T47D (cell line): ENCODE measurements at places on chromosomes 3 and 15.

DNA sequence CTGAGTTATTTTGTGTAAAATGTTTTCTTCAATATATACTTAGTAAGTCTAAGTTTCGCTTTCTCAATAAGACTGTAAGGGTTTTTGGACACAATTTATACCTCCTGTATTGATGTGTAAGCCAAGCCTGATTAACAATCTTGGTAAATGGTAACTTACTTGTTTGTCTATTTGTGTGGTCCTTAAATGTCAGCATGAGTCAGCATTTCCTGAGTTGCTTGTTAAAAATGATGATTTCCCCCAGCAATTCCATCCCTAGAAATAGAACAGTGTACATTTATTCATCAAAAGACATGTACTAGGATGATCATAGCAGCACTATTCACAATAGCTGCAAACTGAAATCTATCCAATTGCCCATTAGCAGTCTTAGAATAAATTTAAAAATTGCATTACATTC is 53.4 kb upstream of the LRIG1 start:
- no peak for DNase-seq

- DNase-seq = no peak
Measured at GRCh38 chr15:77966540-77967234, 110.8 kb downstream of the TBC1D2B start.

DNA sequence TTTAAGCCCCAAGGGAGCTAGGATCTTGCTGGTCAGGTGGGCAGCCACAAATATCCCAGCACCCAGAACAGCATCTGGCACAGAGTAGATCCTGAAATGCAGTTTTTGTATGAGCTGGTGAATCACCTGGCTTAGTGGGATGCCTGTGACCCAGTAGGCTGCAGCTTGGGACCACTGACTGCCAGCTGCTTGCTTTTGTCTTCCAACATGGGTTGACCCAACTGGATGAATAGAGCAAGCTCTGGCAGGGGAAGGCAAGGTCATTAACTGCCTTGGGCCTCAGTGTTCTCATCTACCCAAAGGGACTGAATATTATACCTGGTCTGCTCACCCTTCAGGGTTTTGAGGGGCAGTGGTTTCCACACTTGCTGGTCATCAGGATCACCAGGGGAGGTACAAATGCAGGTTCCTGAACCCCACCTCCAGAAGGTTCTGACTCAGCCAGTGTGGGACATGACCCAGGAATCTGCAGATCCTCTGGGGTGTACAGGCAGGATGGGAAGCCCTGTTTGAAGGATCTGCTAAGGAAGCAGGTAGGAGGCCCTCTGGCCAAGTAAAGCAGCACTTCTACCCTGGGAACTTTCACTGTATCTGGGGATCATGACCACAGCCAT is 55.4 kb downstream of the ITGA11 start:
- no peak for DNase-seq

DNA sequence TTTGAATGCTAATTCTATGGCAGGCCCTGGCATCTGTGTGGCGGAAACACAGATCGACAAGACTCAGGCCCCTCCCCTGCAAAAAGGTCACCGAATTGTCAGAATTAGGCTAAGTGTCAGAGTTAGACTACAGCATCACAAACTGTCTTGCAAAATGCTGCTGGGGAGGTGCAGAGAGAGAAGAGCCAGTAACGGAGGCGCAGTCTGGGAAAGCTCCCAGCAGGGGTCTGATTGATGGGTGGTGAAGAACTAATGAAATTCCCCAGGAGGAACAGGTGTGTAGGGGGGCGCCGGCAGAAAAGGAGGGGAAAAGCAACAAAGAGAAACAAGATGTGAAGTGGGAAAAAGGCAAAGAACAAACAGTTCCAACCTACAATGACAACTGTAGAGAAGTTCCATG is 72.7 kb upstream of the TAMM41 start:
- DNase-seq = no peak

DNA sequence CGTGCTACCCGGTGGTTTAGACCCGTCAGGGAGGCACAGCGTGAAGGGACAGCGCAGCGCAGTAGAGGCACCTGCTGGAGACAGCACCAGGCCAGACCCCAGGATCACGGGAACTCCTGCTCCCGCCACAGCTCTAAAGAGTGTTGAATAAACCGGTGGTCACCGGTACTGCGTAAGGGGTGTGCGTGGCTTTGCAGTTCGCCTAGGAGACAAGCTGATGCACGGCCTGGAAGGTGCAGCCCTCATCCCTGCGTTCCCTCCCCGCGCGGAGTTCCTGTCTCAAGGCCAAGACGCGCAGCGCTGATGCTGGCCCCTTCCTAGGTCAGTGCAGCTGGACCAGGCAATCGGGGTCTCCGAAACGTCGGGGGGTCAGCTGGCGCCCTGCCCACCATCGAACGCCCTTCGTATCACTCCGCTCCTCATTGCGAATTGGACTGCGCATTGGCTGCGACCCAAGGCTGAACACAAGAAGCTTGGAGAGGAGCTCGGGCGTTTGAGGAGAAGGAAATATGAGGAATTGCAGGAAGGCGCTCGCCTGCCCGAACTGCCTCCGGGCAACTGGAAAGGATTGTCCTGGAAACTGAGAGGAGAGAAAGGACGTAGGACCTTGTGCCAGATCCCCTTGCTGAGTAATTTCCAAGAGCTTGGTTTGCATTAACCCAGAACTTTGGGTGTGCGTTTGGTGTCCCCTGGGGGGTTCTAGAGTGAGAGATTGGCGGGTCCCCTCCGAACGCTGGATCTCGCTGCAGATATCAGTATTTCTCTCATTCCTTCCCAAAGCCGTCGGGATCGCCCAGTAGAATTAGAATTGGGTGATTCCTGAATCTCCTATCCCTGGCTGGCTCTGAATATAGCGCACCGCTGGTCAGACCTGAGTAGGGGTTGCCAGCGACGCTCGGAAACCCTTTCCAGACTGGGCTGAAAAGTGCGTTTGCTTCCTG is 2.3 kb upstream of the SOX14 start:
- DNase-seq = no peak
